HepG2 (cell line): ENCODE measurements at places on chromosomes 13 and 19. TPM values are rescaled to one million over a fixed set of nuclear protein-coding genes. Genes with fewer than 3 reads are reported as not detected.
A peak's percentile ranks its signal among the peaks of the same experiment; 100 is the strongest.

The C19orf18 gene
- 0.55 and 0.56 TPM in 2 replicates for polyA plus RNA-seq

The GNG8 gene
- polyA plus RNA-seq = not detected in 2 replicates

The MISP gene
- 0.67 and 0.71 TPM in 2 replicates for polyA plus RNA-seq

The LGALS7B gene
- polyA plus RNA-seq = 2.1 and 4.0 TPM in 2 replicates

The ZGLP1 gene
- polyA plus RNA-seq = 3.0 and 4.7 TPM in 2 replicates

GRCh38 chr13:30033681-30034457 is 183.5 kb upstream of the UBL3 start:
- no peaks in the 10 kb centered on the region for H3K4me1 ChIP-seq
- H3K4me3 ChIP-seq = no peak overlapping the region
- peaks cover 6% of the 10 kb centered on the region; the same call in 2 of the 3 replicates for H3K27me3 ChIP-seq
- no peak for DNase-seq

The DCLK1 gene
- polyA plus RNA-seq = not detected in 2 replicates

- H3K36me3 ChIP-seq = peaks cover 31% of the 10 kb centered on the region
- H3K27me3 ChIP-seq = no peaks in the 10 kb centered on the region
- H3K4me3 ChIP-seq = no peak overlapping the region
- H3K4me1 ChIP-seq = no peaks in the 10 kb centered on the region
- DNase-seq = no peak
Measured at GRCh38 chr13:112818698-112819045, 128.8 kb downstream of the ATP11A start.

The ATP4A gene
- 0.08 and 0.09 TPM in 2 replicates for polyA plus RNA-seq

The PPM1N gene
- 1.3 and 1.8 TPM in 2 replicates for polyA plus RNA-seq

DNA sequence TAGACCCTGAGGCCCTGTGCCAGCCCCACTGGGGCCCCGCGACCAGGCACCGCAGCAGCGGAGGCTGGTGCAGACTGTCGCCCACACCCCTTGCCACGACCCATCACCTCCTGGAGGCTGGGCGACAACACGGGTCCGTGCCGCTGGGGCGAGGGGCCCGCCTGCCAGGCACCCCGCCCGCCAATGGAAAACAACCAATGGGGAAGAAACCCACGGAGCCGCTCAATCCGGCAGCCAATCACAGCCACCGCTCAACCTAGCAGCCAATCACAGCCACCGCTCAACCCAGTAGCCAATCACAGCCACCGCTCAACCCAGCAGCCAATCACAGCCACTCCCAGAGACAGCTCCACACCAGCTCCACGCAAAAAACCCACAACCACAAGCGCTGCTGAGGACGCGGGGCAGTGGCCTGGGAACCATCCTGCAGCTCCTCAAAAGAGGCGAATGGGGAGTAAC is 29.7 kb downstream of the GPX4 start:
- no peak for DNase-seq
- no peak overlapping the region for H3K4me3 ChIP-seq
- H3K27ac ChIP-seq = no peak overlapping the region
- H3K36me3 ChIP-seq = 0 out of 2 replicates have a peak, but pooled peaks cover 1% of the 10 kb centered on the region
- no peaks in the 10 kb centered on the region for H3K27me3 ChIP-seq
- peaks cover 16% of the 10 kb centered on the region; the same call in 1 of the 2 replicates for H3K4me1 ChIP-seq

DNA sequence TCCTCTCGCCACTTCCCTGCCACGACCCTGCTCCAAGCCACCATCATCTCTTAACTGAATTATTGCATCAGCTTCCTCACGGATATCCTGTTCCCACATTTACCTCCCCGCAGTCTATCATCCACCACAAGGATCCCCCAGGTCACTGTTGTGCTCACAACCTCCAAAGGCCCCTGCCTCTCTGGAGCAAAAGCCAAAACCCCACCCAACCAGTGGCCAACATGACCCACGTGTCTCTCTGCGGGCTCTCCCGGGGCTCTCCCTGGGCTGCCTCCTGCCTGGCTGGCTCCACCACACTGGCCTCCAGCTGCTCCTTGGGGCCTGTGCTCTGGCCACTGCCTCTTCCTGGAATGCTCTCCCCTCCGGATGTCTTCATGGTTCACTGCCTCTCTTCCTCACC is 809.3 kb downstream of the UQCRFS1 start:
- H3K4me3 ChIP-seq = no peak overlapping the region
- H3K27me3 ChIP-seq = no peaks in the 10 kb centered on the region
- no peak overlapping the region for H3K27ac ChIP-seq
- DNase-seq = no peak
- no peaks in the 10 kb centered on the region for H3K36me3 ChIP-seq

- peaks cover 82% of the 10 kb centered on the region for H3K4me1 ChIP-seq
- peak; percentile 97 for DNase-seq
- peaks cover under 1% of the 10 kb centered on the region; the same call in 1 of the 3 replicates for H3K36me3 ChIP-seq
- peak overlapping the region; percentile 68 for H3K4me3 ChIP-seq
- H3K27me3 ChIP-seq = no peaks in the 10 kb centered on the region
- H3K27ac ChIP-seq = peak overlapping the region; percentile 97
Measured at GRCh38 chr19:4583961-4584669, 24.6 kb upstream of the SEMA6B start.

The B3GNT8 gene
- polyA plus RNA-seq = 0.26 and 0.44 TPM in 2 replicates

The USE1 gene
- polyA plus RNA-seq = 16.3 and 17.6 TPM in 2 replicates

DNA sequence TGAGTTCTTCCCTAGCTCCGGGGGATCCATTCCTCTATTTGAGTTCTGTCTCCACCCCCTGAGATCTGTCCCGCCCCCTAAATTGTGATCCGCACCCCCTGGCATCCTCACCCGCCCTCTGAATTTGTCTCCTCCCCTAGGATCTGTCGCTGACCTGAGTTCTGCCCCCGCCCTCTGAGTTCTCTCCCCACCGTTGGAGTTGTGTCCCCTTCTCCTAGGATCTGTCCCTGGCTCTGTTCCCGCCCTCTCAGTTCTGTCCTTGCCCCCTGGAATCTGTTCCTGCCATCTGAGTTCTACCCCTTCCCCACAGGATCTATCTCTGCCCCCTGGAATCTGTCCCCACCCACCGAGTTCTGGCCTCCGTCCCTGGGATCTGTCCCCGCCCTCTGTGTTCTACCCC is 1.0 kb upstream of the SLC17A7 start:
- peaks cover 7% of the 10 kb centered on the region; the same call in 1 of the 2 replicates for H3K27me3 ChIP-seq
- H3K4me1 ChIP-seq = peaks cover 27% of the 10 kb centered on the region
- DNase-seq = no peak

DNA sequence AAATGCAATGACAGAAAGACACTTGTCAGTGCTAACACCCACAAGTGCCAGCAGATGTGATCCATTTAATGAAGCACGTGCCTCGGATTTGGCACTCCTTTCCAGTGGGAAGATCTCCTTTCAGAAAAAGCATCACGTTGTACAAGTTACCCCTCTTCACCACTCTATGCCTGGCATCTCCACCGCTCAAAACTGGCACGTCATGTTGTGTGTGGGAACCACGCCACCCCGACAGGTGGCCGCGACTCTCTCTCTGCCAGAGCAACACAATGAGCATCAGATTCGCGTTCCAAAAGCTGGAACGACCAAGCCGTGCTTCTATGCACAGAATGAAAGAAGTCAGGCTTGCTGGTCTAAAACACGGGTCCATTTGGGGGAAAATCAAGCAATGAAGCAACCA is 24.3 kb downstream of the TMTC4 start:
- no peaks in the 10 kb centered on the region for H3K27me3 ChIP-seq
- DNase-seq = no peak
- H3K36me3 ChIP-seq = peaks cover 11% of the 10 kb centered on the region; the same call in 1 of the 3 replicates
- no peak overlapping the region for H3K27ac ChIP-seq
- H3K4me1 ChIP-seq = no peaks in the 10 kb centered on the region

- no peaks in the 10 kb centered on the region for H3K27me3 ChIP-seq
- peak; percentile 43 for DNase-seq
- H3K4me3 ChIP-seq = no peak overlapping the region
- no peaks in the 10 kb centered on the region for H3K36me3 ChIP-seq
- H3K27ac ChIP-seq = no peak overlapping the region
Measured at GRCh38 chr19:28710278-28710677, 502.7 kb downstream of the UQCRFS1 start.

GRCh38 chr13:99601535-99601934 is 100.3 kb downstream of the TM9SF2 start:
- H3K4me3 ChIP-seq = no peak overlapping the region
- H3K27ac ChIP-seq = no peak overlapping the region
- DNase-seq = no peak
- H3K27me3 ChIP-seq = peaks cover 3% of the 10 kb centered on the region; the same call in 1 of the 3 replicates
- peaks cover 22% of the 10 kb centered on the region for H3K4me1 ChIP-seq

GRCh38 chr19:34393031-34393430 is 11.2 kb upstream of the PDCD2L start:
- H3K4me3 ChIP-seq = no peak overlapping the region
- no peak overlapping the region for H3K27ac ChIP-seq
- peaks cover 57% of the 10 kb centered on the region for H3K36me3 ChIP-seq
- DNase-seq = no peak
- H3K27me3 ChIP-seq = no peaks in the 10 kb centered on the region
- H3K4me1 ChIP-seq = no peaks in the 10 kb centered on the region

GRCh38 chr19:16088351-16089009 is 12.2 kb downstream of the TPM4 start:
- DNase-seq = no peak
- no peak overlapping the region for H3K4me3 ChIP-seq
- H3K36me3 ChIP-seq = peaks cover 20% of the 10 kb centered on the region
- H3K27me3 ChIP-seq = no peaks in the 10 kb centered on the region
- peak overlapping the region; percentile 97 for H3K27ac ChIP-seq
- H3K4me1 ChIP-seq = peaks cover 96% of the 10 kb centered on the region

The TEX29 gene
- 0.12 and 0.34 TPM in 2 replicates for polyA plus RNA-seq

- no peak overlapping the region for H3K4me3 ChIP-seq
- DNase-seq = no peak
- no peaks in the 10 kb centered on the region for H3K4me1 ChIP-seq
- H3K27ac ChIP-seq = no peak overlapping the region
- H3K36me3 ChIP-seq = no peaks in the 10 kb centered on the region
Measured at GRCh38 chr19:28472843-28473242, 740.1 kb downstream of the UQCRFS1 start.

DNA sequence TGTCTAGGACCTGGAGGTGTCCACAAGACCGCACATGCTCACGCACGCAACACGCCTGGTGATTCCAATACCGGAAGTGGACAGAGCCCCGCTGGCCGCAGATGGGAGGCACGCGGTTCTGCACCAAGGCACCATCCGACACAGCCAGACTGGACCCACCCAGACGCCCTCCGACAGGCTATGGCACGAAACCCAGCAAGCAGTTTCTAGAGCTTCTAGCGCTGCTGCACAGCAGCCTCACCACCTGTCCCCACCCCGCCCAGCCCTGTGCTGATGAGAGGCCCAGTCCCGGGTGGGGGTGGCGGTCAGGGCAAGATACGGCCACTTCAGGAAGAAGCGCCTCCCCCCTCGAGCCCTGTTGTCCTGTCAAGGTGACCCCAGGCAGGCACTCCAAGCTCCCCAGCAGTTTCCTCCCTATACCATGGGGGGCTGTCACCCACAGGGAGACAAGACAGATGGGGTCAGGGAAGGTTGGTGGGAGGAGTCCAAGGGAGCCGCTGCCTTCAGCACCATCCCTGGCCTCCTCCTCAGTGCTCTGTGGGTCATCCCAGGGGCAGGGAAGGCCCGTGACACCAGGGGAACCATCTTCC is 11.3 kb downstream of the LSM4 start:
- peaks cover 29% of the 10 kb centered on the region; the same call in 2 of the 3 replicates for H3K36me3 ChIP-seq
- H3K4me3 ChIP-seq = no peak overlapping the region
- DNase-seq = no peak
- peak overlapping the region; percentile 32 for H3K27ac ChIP-seq

GRCh38 chr13:34654203-34654602 is 287.9 kb upstream of the NBEA start:
- no peak for DNase-seq
- H3K27ac ChIP-seq = no peak overlapping the region
- no peak overlapping the region for H3K4me3 ChIP-seq
- no peaks in the 10 kb centered on the region for H3K36me3 ChIP-seq

GRCh38 chr19:7478173-7478842 is 10.5 kb downstream of the PEX11G start:
- DNase-seq = no peak
- H3K4me3 ChIP-seq = no peak overlapping the region
- H3K4me1 ChIP-seq = peaks cover 19% of the 10 kb centered on the region
- H3K27ac ChIP-seq = no peak overlapping the region
- no peaks in the 10 kb centered on the region for H3K36me3 ChIP-seq
- H3K27me3 ChIP-seq = no peaks in the 10 kb centered on the region

The NCR1 gene
- not detected in 2 replicates for polyA plus RNA-seq

DNA sequence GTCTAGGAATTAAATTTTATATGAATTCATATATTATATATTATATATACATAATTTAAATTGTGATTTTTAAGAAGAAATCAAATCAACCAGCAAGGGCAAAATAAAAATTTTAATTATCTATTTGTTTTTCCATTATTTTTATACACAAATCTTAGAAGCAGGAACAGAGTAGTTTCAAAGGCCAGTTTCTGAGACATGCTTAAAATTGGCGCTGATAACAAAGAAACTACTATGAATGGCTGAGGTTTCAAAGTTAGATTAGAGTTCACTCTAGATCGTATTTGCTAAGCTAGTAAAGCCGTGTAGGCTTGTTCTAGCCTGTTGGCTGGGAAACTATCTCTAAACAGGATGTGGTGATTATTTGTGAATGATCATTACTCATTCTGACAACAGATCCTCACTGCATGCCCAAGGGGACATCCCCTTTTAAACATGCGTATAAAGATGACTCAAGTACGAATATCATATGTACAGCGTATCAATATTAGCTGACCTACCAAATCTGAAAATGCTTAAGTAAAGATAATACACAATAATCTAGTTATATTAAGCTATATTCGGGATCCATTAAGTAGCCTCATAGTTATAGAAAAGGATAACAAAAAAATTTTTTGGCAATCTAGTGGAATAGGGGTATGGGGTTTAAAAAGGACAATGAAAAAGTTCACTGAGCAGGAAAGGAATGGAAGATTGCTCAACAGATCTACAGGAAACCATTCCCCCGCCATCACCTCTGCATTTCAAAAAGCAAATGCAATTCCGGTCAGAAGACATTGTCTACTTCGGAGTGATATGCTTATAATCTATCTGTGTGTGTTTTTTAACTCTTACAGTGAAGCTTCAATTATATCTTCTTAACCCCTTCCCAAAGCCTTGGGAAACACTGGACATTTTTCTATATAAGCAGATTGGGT is 150.1 kb downstream of the SHISA2 start:
- no peak overlapping the region for H3K4me3 ChIP-seq
- no peaks in the 10 kb centered on the region for H3K4me1 ChIP-seq
- no peaks in the 10 kb centered on the region for H3K36me3 ChIP-seq
- no peak overlapping the region for H3K27ac ChIP-seq

The SHISA7 gene
- not detected in 2 replicates for polyA plus RNA-seq

GRCh38 chr13:49521224-49521623 is 25.5 kb downstream of the PHF11 start:
- H3K4me3 ChIP-seq = no peak overlapping the region
- H3K36me3 ChIP-seq = peaks cover 5% of the 10 kb centered on the region; the same call in 1 of the 3 replicates
- DNase-seq = no peak

The C19orf85 gene
- polyA plus RNA-seq = not detected in 2 replicates

GRCh38 chr19:18321734-18322102 is 1.2 kb downstream of the LSM4 start:
- peaks cover 77% of the 10 kb centered on the region for H3K4me1 ChIP-seq
- H3K36me3 ChIP-seq = no peaks in the 10 kb centered on the region
- no peaks in the 10 kb centered on the region for H3K27me3 ChIP-seq

The GPR18 gene
- not detected in 2 replicates for polyA plus RNA-seq

The FBXO27 gene
- 2.0 and 2.8 TPM in 2 replicates for polyA plus RNA-seq

DNA sequence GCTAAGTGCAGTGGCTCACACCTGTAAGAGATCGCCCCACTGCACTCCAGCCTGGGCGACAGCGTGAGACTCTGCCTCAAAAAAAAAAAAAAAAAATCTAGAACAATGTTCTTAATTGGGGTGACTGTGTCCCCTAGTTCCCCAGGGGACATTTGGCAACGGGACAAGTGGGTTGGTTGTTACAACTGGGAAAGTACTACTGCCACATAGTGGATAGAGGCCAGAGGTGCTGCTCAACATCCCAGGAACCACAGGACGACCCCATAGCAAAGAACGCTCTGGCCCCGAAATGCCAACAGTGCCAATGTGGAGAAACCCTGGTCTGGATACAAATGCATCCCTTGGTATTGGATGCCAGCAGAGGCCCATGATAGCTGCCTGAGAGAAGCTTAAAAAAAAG is 11.8 kb downstream of the NLRP12 start:
- H3K36me3 ChIP-seq = no peaks in the 10 kb centered on the region
- H3K4me1 ChIP-seq = peaks cover 24% of the 10 kb centered on the region
- H3K27ac ChIP-seq = no peak overlapping the region
- no peak for DNase-seq
- no peak overlapping the region for H3K4me3 ChIP-seq
- no peaks in the 10 kb centered on the region for H3K27me3 ChIP-seq
